AG09309 (cell line): ENCODE measurements at places on chromosomes 1 and 21.

DNA sequence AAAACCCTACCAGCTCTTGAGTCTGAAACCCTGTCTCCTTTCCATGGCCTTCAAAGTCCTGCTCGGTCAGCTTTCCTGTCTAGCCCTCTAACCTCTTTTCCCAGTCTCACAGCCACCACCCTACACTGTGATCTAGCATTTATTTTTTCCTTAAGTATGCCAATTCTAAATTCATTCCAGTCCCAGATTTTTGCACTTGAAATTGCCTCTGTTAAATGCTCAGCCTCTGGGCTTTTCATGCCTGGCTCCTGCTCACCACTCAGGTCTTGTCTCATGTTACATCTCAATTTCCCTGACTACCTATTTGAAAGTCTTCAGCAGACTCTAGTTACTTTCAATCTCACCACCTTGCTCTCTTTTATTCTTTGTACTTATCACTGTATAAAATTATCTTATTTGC, 176.2 kb downstream of the ADGRL4 start:
- DNase-seq, result no peak

GRCh38 chr1:26328597-26328996, 10.8 kb downstream of the CD52 start:
- DNase-seq, result no peak

DNA sequence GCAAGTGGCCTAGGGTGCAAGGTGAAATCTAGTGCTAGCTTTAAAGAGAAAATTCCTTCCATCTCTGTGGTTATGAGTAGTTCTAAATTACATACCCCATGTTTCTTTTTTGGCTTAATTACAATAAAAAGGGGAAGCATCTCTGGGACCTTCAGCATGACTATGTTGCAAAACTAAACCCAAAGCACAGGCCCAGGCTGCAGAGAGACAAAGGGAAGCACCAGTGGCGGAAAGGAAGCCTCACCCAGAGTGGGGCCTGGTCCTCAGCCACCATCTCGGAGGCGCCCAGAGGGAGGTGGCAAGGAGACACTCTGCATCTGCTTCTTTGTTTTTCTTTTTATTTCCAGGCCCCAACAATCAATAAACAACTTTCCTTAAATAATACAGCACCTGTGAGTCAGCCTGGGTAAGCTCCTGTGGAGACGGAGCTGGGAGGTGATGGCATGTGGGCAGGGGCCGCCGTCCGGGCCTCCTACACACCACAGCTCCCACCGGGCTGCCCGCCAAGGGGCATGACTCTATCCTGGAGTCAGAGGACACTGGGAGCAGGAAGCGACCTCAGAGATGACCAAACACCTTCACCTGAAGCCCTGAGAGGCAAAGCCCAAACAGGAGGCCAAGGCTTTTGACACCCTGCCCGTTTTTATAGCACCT, 21.7 kb downstream of the ITPKB start:
- DNase-seq, result no peak

- DNase-seq, result no peak
These were observed 2.9 kb downstream of the MPL start for GRCh38 chr1:43340559-43340958.

GRCh38 chr21:29309703-29310102, 11.0 kb downstream of the BACH1 start:
- no peak for DNase-seq

DNA sequence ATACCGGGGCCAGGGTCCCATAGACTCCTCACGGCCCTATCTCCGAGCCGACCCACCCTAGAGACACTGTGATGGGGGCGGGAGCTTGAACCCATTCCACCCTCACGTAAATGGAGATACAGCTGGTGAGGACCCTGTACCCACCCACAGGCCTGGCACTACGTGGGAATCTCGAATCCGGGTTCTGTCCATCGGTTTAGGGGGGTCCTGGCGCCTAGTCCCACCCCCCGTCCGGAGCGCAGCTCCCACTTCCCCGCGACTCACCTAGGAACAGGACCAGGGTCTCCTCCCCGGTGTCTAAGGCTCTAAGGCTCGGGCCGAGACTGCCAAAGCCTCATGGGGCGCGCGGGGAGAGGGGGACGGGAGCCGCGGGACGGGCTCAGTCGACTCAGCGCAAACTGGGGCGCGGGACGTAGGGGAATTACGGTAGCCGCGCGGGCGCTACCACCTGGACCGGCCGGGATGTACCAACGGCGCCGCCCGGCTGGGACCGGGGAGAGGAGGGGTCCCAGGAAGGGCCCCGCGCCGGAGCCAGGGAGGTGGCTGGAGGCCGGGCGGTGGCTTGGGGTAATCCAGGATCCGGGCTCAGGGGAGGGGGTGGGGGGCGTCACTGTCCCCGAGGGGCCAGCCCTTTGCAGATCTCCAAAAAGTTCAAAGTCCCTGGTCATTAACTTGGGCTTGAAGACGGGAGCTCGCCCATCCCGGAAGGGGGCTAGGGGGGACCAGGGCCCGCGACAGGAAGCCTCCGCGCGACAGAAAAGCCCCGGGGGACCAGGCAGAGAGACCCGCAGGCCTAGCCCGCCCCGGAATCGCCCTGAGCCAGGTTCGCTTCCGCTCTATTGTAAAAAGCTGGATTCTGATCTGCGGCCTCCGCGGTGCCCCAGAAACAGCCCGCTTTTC, 1.0 kb downstream of the PLEKHG5 start:
- no peak for DNase-seq

GRCh38 chr1:32890516-32891240, 4.4 kb downstream of the HPCA start:
- no peak for DNase-seq

DNA sequence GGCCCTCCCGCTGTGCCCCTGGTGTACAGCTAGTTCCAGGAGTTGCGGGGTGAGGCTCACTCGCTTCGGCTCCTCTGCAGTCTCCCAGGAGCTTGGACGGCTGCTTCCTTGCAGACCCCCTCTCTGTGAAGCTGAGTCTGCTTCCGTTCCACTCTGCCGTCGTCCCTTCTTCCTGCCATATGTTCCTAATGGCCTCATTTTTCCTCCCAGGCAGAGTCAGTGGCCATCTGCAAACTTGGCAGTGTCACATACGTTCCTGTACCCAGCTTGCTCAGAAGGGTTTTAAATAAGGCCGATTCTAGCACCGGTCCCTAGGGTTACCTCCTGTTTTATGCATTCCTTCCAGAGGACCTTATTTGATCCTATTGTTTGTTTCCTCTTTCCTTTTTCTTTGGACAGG, 21.3 kb downstream of the ACTL8 start:
- no peak for DNase-seq

DNA sequence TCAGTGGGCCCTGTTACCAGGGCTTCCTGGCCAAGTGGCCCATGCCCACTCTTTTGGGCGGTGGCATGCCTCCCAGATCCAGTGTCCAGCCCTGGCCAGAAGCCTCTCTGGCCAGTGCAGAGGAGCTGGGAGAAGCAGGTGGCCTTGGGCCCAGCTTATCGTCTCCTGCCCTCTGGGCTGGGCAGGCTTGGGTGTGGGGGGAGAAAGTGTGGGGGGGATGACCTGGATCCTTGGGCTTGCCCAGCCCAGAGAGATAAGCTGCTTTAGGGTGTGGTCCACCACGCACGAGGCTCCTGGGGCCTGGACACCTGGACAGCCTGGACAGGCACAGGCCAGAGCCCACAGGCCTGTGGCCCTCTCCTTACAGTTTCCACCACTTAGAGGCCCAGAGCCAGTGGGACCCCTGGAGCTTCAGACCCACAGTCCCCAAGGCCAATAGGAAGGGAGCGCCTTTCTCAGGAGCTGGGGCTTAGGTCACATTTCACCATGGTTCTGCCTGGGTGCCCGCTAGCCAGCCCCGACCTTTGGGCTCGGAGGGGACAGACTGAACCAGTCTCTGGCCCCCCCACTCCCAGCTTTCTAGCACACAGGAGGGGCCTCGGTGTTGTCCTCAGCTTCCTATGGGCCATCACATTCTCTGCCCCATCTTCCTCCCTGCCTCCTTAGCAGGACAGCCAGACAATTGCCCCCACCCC, 1.8 kb downstream of the ESPN start:
- no peak for DNase-seq

DNA sequence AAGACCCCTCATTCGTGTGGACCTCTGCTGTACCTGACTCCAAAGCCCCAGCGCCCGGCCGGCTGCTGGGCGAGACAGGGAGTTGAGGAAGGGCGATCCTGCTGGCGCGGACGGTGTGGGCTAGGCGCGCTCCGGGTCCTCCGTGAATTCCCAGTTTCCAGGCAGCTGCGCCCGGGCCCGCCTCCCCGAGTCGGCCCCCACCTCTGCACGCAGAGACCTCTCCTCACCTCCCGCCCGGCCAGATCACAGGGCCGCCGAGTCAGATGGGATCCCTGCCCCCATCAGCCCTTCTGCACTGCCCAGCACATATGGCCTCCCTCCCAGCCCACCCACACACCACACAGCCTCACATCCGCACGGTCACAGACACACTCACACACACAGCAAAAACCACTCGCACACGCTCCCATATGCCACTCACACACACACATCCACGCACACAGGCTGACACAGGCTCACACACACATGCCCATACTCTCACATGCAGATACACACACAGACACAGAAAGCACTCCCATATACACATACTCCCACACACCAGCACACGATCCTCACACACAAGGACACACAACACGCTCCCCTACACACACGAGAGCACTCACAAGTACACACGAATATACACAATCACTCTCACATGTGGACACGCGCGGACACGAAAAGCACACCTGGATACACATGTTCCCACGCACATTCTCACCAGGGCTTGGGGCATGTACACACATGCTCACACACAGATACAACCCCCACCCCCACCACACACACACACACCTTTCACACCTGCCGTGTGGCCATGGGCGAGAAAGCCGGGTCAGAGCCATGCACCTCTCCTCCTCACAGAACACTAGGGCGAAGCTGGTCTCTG, 7.2 kb upstream of the GUCA2B start:
- no peak for DNase-seq

DNA sequence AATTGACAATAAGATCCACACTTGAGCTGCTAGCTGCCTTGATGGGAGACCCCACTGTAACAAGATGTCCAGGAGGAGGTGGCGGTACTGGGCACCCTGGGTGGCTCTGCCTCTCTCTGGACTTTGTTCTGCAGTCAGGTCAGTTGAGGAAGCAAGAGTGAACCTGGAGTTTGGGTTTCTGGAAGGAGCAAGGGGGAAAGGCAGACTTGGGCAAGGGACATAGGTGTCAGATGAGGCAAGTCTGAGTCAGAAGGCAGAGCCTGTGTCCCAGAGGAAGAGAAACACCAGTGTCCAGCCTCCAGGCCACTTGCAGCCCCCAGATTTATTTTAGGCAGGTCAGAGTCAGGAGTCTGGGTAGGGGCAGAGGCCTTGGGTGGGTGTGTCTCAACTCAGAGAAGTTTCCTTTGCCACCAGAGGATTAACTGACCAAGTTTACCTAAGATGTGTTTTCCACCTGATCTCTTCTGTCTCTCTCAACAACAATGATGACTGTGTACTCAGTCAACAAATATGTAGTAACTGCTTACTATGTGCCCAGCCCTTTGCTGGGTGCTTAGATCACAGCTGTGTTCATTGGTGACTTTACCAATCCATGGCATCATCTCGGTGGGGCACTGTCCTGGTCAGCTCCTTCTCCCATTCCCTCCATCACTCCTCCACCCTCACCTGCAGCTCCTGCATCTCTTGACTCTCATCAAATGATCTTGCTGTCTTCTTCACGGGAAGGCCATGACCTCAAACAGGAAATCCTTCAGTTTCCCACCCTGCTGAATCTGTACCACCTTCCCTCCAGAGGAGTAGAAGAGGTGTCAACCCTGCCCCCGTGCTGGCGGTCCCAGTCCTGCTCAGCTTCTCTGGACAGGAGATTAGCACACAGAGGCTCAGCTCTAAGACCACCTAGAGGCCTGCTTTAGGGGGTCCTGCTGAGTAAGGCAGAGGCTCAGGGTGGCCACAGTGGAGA, 36.6 kb downstream of the ELF3 start:
- DNase-seq, result no peak

- peak; percentile 31 for DNase-seq
These were observed 74.1 kb downstream of the XCL2 start for GRCh38 chr1:168469690-168470089.

DNA sequence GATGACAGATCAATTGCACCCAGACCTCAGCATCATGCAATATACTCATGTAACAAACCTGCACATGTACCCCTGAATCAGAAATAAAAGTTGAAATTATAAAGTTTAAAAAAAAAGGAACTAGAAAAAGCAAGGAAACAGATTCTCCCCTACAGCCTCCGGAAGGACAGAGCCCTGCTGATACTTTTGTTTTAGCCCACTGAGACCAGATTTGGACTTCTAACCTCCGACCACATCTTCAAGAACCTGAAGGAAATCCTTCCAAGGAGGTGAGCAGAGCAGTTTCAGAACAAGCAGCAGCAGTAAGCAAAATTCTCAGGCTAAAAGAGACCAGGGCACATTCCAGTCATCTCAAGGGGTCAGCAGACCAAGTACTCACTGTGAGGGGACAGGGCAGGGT, 54.5 kb downstream of the TM2D1 start:
- DNase-seq, result no peak

DNA sequence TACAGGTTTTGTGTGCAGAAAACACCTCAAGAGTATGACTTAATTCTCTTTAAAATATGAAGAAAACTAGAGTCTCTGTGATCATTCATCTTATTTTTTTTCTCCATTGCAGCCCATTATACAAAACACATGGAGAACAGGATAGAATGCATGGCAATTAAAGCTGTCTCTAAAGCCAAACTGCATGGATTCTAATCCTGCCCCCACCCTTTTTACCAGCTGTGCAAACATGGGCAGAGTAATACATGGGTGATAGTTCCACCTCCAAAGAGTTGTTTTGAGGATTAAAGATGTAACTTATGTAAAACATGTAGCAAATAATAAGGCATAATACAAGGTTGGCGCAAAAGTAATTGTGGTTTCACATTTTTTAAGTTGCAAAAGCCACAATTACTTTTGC, 114.4 kb downstream of the CLEC20A start:
- DNase-seq, result no peak

- no peak for DNase-seq
These were observed 76.7 kb upstream of the ZNF326 start for GRCh38 chr1:89918127-89918793.

- no peak for DNase-seq
These were observed 72.2 kb downstream of the NME7 start for GRCh38 chr1:169295425-169295824.

DNA sequence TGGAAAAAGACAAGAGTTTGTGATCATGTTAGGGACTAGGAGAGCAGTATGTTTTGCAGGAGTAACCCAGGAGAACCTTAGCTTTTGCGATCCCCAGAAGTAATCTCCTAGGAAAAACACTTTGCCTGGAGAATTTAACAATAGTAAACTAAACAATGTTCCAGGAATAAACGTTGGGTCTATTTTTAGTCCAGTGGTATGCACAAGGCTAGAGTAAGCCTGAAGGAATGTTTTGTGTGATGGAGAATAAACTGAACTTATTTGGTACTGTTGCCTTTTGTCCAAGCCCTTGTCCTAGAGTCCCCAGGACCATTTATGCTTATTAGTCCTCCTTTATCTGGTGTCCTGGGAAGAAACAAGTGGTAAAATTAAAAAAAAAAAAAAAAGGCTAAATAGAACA, 28.7 kb upstream of the RGS5 start:
- peak; percentile 31 for DNase-seq

DNA sequence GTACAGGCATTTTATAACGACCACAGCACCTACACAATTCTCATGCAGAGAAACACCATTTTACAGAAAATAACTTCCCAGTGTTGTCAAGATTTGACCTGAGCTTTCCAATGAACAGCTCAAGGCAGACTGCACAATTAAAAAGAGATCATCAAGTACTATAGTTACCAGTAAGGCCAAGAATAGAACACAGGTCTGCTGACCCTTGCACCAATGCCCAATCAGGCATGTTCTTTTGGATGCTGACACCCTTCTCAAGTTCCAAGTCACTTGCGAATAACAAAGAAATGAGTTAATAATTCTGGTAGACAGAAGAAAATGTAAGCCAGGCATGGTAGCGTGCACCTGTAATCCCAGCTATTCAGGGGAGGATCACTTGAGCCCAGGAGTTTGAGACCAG, 101.9 kb downstream of the SLC45A1 start:
- no peak for DNase-seq

- no peak for DNase-seq
These were observed 9.4 kb upstream of the SAMD13 start for GRCh38 chr1:84291882-84292655.
